ENCODE measurements at places on chromosomes 16 and 17.
A peak's percentile ranks its signal among the peaks of the same experiment; 100 is the strongest.

DNA sequence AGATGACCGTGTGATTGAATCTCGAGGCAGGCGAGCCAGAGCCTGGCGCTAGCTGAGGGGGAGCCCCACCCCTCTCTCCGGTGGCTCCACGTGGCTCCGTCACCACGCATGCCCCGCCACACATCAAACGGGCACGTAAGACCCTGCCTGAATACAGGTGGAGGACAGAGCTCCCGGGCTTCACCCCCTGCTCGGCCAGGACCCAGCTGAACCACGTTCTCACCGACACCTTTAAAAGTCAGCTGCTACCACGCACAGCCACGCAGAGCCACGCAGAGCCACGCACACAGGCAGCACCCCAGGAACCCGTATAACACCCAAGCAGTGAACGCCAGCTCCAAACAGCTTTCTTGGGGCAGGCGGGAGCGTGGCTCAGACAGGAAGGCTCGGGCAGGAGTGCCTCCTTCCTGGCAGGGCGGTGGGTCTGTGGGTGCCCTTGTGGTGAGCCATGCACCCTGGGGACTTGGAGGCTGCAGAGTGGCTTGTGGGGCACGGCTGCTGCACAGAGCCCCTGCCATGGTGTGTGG, 4.4 kb downstream of the TMEM204 start:
- DNase-seq, result no peak

GRCh38 chr17:15649861-15650421, 30.4 kb upstream of the FBXW10B start:
- DNase-seq, result no peak

- no peak for DNase-seq
Measured at GRCh38 chr17:1050246-1050995, 53.5 kb downstream of the TIMM22 start.

DNA sequence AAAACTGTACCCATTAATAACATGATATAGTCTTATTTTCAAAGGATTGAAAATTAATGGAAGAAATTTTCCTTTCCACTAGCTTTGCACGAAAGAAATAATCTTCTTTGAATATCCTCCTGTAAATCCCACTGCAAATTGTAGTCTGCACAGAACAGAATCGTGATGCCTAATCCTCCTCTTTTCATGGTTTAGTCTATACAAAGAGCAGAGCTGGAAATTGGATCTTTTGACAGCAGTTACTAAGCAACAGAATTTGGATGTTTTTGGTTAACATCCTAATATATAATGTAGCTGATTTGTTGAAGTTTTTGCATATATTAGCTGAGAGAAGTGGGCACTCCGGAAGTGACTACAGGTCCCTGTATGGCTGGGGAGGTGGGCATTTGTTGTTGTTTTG, 98.6 kb downstream of the WNT3 start:
- DNase-seq, result no peak

DNA sequence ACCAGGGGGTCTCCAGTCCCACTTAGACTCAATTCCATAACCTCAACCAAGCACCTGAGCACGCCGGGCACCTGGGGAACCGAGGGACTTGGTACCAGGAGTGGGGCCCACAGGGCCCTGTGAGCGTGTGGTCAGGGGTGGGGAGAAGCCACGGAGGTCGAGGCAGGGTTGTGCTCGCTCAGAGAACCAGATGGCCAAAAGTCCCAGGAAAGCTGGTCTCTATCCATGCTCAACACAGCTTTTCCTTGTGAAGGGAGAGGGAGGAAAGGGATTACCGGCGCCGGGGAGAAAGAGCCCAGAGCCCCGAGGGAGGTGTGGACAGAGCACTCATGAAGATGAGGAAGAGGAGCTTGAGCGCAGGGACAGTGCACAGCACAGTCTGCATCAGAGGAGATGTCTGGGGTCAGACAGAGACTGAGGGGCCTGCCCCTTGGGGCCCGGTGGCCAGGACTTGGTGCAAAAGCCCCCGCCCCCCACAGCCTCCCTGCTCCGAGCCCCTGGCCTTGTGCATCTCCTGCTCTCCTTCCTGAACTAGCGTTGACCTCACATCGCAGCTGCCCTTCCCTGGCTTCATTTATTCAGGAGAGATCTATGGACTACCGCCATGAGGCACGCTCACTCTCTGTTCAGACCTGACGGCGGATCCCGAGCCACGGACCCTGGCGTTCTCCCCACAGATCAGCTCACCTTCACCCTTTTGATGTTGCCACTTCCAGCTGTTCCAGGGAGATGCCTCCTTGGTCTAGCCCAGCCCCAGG, 355.4 kb upstream of the TNRC6C start:
- no peak for DNase-seq

GRCh38 chr17:58153046-58153445, 4.9 kb downstream of the OR4D1 start:
- peak; percentile 14 for DNase-seq

DNA sequence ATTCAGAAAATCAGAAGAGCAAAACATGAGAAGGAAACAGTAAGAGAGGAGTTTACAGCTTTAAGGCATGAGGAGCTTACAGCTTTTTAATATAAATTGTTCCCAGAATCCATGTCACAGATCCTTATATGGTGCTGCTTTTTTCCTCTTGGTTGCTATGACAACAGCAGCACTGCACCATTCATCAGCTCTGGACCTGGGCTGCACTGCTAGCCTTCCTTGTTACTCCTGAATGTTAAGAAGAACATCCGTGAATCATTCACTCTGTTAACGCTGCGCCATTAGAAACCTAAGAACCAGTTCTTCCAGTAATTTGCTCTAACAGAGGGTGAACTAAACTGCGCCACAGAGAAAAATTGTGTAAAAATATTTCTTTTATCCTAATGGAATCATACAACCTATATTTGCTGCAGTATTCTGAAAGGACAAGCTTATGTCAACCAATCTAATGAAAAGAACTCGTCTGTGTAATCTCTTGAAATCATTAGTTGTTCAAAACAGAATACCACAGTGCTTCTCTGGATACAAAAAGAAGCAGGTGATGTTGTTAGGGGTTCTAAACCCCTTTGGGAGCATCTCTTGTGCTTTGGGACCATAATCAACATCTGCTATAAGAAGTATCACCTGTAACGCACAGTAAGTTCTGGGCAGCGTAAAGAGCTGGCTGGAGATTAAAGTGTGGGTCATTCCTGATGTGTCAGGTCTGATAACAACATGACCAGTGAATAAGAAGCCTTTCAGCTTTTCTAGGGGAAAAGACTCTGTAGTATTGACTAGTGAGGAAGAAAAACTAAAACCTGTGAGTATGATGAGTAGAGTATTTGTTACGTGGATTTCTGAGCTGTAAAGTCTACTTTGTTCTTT, 151.2 kb downstream of the TANC2 start:
- no peak for DNase-seq

- DNase-seq, result no peak
Measured at GRCh38 chr17:63332286-63332685, 113.8 kb downstream of the CYB561 start.

DNA sequence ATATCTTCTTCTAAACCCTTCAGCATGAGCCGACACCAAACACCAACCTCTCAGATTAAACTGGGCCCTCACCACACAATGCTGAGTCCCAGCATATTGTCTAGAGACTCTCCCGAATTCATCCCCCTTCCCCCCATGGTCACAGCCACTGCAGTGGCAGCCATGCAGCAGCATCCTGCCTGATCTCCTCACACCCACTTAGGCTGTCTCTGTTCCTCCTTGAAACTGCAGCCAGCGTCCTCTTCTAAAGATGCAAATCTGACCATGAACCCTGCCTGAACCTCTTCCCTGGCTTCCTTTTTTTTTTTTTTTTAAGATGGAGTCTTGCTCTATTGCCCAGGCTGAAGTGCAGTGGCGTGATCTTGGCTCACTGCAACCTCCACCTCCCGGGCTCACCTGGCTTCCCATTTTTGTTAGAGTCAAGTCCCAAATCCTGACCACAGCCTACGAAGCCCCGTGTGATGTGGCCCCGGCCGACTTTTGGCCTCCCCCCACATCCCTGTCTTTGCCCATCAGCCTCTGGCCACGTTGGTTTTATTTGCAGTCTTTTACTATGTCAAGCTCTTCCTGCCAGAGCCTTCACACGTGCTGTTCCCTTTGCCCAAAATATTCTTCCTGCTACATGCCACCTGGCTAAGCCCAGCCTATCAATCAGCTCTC, 2.8 kb downstream of the FA2H start:
- no peak for DNase-seq

GRCh38 chr16:3730161-3731125, 13.1 kb upstream of the TRAP1 start:
- DNase-seq, result no peak

DNA sequence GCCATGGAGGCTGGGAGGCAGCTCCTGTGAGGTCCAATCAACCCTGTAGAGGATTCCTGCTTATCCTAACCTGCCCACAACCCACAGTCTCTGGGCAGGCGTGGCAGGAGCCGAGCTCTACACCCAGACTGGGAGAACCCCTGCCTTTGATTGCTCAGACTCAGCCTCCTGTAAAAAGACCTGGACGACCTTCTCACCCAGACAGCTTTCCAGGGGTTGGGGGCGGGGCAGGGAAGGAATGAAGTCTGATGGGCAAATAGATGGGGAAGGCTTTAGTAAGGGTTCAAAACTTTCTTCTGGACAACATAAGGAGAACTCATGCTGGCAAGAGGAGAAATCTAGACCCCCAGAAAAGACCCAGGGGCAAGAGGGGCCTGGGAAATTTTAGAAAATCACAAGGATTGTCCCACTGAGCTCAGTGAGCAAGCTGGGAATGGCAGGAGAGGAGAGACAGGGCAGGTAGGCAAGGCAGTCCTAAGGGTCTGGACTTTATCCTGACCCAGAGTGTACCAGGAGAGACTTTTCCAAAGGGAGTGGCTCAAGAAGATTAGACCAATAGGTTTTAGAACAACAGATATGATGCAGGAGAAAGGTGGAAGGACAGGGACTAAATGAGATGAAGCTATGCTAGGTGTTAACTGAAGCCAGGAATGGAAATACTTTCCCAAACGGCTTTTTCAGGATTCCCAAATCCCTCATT, 70.8 kb downstream of the TMEM132E start:
- DNase-seq, result no peak

DNA sequence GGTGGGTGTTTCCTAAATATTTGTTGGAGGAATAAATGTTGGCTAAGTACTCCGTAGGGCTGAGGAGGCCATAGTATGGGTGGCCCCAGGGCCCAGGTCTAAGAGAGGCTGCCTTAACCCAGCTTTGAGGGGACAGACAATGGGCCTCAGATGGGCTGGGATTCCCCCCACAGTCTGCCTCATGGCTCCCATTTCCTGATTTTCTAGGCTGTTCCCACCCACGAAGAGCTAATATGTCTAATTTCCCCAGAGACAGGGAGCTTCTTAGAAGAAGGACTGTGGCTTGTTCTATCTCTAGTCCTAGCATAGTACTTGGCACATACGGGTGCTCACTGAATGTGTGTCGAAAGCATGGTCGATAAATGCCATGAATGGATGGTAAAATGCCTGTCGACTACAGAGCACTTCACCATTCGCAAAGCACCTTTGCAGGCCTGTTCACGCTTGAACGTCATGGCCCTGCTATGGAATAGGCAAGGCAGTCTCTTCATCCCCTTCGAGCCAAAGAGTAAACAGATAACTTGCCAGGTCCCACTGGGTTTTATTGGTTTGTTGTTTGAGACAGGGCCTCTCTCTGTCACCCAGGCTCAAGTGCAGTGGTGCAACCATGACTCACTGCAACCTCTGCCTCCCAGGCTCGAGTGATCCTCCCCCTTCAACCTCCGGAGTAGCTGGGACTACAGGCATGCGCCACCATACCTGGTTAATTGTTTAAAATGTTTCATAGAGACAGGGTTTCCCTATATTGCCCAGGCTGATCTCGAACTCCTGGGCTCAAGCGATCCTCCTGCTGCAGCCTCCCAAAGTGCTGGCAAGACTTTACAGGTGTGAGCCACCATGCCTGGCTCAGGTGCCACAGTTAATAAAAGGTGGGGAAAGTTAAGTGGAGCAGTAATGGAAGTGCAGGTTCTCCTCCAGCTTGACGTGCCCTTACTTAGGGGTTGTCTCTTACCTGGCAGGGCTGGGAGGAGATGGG, 9.7 kb downstream of the CHAD start:
- DNase-seq, result no peak

DNA sequence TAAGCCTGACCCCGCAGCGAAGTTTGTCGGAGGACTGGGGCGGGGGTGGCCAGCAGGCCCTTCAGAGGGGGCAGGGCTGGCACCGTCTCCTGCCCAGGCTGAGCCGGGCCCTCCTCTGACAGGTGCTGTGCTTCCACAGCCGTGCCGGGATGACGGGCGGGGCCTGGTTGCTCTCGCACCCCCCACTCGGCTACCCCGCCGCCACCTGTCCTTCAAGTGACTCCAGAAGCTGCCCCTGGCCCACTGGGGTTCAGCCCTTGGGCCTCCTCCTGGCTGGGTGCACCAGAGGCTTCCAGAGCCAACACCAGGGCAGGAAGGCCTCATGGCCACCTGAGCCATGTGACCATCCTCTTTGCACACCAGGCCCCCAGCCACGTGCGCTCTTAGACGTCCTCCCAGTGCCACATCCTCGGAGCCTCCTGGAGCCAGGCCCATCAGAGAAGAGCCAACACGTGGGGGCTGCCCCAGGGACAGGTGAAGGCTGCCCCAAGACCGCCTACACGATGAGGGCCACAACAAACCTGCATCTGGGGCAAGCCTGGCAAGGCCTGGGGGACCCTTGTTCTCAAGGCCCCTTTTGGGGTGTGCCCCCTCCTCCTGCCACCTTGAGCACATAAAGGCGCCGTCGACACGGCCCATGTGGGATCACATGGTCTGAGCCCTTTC, 7.2 kb downstream of the PDIA2 start:
- DNase-seq, result no peak

DNA sequence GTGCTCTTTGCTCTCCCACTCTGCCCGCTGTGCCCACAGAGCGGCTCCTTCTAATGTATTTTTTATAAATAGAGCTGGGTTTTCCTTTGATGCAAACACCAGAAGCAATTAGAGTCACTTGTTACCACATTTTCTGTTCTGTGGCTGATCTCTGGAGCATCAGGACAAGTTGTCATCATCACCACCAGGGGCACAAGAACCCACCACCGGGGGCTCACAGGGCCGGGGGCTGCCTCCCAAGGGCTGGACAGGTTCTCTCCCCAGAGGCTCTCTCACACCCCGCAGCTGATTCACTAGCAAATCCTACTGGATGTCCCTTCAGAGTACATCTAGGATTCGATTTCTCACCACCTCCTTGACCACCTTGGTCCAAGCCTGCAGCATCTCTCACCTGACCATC, 18.5 kb downstream of the C16orf82 start:
- no peak for DNase-seq

DNA sequence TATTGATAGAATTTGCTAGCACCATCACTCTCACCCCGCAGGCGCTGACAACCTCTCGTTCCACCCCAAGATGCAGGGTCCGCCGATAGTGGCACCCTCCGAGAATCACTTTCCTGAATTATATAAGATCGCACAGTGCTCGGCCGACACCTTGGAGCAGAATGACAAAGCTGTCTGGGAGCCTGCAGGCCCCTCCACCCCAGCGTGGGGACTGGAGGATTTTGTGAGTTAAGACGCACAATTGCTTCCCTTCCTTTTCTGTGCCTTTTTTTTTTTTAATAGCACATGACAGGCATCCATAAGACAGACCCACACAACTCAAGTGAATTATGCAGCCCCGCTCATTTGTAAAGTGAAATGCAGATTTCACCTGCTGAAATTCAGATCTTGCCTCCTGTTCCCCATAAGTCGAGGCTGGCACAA, 155.3 kb downstream of the C16orf78 start:
- DNase-seq, result no peak

GRCh38 chr16:6027733-6028132, 930.1 kb upstream of the EEF2KMT start:
- no peak for DNase-seq

Data from activated CD8-positive, alpha-beta memory T cell treated with anti-CD3 and anti-CD28 coated beads for 4 hours (primary cell).